Activated T-helper 2 cell treated with anti-CD3 and anti-CD28 coated beads, Interferon-gamma antibody, Interleukin-2, Interleukin-4, amounts not matched to agents 10 μg/mL and 5 μg/mL and 100 μg/mL, durations not matched to agents 14 hours and 24 hours and 36 hours (primary cell): ENCODE measurements at places on chromosomes 1 and 21. TPM values are rescaled to one million over a fixed set of nuclear protein-coding genes. Genes with fewer than 3 reads are reported as not detected.

DNA sequence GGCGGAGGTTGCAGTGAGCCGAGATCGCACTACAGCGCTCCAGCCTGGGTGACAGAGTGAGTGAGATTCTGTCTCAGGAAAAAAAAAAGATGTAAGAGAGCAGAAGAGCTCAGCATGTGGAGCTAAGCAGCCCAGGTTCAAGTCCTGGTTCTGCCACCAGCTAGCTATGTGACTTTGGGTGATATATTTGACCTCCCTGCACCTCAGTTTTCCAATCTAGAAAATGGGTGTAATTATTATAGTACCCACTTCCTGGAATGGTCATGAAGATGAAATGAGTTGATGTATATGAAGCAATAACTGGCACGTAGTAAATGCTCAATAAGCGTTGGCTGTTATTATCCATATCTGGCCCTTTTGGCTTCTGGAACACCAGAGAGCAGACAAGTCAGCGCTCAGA lies 38.2 kb downstream of the CAMK2N1 start:
- DNase-seq: no peak

GRCh38 chr1:27145934-27146354 lies 9.0 kb downstream of the SLC9A1 start:
- no peak for DNase-seq

GRCh38 chr1:225660544-225660946 lies 7.6 kb upstream of the ENAH start:
- DNase-seq: no peak

- no peak for DNase-seq
Observed at GRCh38 chr1:26827663-26828062, 1.2 kb downstream of the ZDHHC18 start.

DNA sequence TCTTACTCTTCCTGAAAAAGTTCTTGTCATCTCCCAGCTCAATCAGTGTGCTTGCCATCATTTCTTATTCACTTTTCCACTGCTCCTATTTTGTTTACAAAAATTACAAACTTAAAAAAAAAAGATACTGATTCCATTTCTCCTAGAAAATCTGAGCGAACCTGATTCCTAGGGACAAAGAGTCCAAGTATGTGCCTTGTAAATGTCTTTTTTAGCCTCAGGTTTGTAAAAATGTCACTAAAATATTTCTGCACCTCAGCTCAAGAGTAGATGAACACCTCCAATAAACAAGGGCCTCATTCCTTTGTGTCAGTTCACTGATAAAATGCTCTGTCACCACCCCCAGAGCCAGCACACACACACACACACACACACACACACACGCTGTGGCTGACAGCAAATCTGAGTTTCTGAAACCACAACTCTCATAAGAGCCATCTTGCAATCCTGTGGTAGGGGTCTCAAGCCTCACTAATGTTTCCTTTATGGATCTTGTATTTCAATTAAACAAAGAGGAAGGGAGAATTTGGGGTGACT lies 299.2 kb downstream of the PBX1 start:
- DNase-seq: no peak

DNA sequence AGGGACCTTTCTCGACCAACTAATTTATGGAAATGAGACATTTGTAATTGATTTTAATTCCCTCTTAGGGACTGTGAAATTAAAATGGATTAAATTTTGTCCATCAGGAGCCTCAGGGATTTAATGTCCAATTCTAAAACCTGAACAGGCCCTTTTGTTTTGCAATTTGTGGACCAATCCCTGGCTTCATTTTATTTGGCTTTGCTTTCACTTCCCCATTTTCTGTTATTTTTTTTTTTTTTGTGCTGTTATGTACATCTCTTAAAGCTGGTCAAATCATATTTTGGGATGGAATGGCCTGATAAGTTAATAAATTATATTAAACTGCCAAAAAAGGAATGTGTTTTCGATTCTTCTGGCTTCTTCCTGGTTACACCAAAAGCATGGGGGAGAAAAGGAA lies 28.9 kb downstream of the ZSCAN20 start:
- no peak for DNase-seq

DNA sequence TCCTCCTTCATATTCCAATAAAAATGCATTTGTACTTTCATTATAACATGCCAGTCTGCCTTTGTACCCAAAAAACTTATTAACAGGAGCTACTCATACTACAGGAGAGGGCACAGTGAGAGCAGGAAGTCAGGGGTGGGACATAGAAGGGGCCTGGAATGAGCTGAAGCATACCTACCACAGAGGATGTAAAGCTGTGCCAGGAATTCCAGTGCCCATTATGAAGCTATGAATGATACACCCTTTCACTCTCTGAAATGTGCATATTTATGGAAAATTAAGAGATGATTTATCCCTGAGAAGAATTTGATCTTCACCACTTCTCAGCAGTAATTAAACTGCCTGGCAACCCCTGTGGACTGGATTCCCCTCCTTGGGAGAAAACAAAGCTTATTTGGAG lies 65.8 kb downstream of the ATP5PO start:
- DNase-seq: no peak

- peak; percentile 78 for DNase-seq
Observed at GRCh38 chr1:2556277-2556677, at the start of gene TNFRSF14. Gene TNFRSF14 (plus strand): TSS chr1:2556371. CDS start chr1:2556665, 294 bp downstream.

- no peak for DNase-seq
Observed at GRCh38 chr1:50735443-50735842, 224.6 kb downstream of the FAF1 start.

GRCh38 chr21:43928222-43929125 lies 63.5 kb downstream of the AGPAT3 start:
- DNase-seq: no peak

GRCh38 chr1:114032271-114033215 lies 53.3 kb downstream of the OLFML3 start:
- no peak for DNase-seq

- no peak for DNase-seq
Observed at GRCh38 chr1:36971852-36972618, 62.3 kb downstream of the GRIK3 start.

GRCh38 chr1:21547876-21548275 lies 38.7 kb downstream of the ALPL start:
- DNase-seq: no peak

GRCh38 chr21:29726044-29726443 lies 213.8 kb downstream of the GRIK1 start:
- DNase-seq: no peak

GRCh38 chr1:87329051-87329525 lies 408 bp downstream of the LMO4 start:
- peak; percentile 29 for DNase-seq

- DNase-seq: no peak
Observed at GRCh38 chr21:30102871-30103270, 63.7 kb downstream of the CLDN17 start.

GRCh38 chr1:226051365-226051764 lies 11.2 kb upstream of the H3-3A start:
- no peak for DNase-seq

DNA sequence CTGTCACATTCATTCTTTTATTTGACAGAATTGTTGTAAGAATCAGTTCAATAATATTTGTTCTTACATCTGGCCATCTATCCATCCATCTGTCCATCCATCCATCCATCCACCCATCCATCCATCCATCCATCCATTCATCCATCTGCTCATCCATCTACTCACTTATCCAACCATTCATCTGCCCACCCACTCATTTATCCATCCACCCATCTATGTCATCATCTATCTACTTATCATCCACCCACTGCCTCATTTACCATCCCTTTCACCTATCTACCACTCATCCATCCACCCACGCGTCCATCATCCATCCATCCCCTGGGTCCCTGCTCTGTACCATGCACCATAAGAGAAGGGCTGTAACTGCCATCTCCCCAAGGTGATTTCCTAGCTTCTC lies 134.1 kb downstream of the FOXD2 start:
- DNase-seq: no peak

The LMX1A gene
- not detected in 2 replicates for total RNA-seq

The SAMD11 gene
- total RNA-seq: not detected in 2 replicates

The NHLH2 gene
- not detected in 2 replicates for total RNA-seq

The WDR64 gene
- not detected in 2 replicates for total RNA-seq

The OR4F29 gene
- not detected in 2 replicates for total RNA-seq

The F13B gene
- total RNA-seq: not detected in 2 replicates

The SLC22A15 gene
- total RNA-seq: 0.18 and 0.52 TPM in 2 replicates

The ARV1 gene
- total RNA-seq: 10.7 and 11.3 TPM in 2 replicates

The LIN28A gene
- not detected in 2 replicates for total RNA-seq
